ENCODE measurements at places on chromosomes 11 and 22.

GRCh38 chr22:32672542-32672941 is 129.0 kb upstream of the TIMP3 start:
- no peak for DNase-seq

GRCh38 chr11:123408619-123409455 is 21.2 kb upstream of the GRAMD1B start:
- no peak for DNase-seq

GRCh38 chr11:60343094-60343704 is 16.1 kb downstream of the MS4A6E start:
- no peak for DNase-seq

- DNase-seq: no peak
Measured at GRCh38 chr11:119117004-119117706, 4.2 kb upstream of the HINFP start.

DNA sequence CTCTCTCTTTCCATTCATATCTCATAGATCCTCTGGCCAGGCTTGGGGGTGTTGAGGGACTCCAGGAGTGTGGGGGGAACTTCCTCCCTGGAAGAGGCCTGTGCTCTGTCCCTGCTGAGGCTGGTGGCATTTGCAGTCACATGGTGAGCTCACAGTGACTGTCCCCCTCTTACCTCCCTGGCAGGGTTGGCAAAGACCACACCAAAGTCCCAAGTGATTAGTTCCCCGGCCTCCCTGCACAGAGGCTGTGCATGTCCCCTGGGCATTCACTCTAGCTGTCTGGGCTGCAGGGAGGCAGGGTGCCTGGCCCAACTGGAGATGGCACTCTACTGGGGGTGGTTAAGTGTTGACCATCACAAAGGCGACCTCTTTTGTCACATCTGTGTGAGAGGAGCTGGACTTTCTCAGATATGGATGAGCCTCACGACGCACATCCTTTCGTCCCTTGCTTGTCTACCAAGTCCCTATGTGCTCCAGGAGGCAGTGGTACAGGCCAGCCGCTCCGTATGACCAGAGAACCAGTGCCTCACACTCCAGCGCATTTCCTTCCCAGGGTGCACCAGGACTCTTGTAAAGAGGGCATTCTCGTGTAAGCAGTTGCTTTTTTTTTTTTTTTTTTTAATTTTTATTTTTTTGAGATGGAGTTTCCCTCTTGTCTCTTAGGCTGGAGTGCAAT is 8.8 kb downstream of the TANGO2 start:
- no peak for DNase-seq

DNA sequence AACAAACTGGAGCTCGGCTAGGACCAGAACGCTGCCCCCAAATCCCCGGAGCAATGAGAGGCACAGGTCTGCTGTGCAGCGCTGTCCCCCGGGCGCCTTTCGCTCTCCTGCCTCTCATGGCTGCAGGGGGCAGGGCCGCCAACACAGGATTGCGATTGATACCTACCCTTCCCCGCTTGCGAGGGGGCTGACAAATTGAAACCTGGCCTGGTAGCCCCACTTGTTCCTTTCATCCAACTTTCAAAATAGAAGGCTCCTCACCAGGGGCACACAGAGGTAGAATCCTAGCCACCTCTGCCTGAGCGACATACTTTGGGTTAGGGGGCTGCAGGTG is 642 bp upstream of the CASTOR1 start:
- no peak for DNase-seq

- DNase-seq: no peak
Measured at GRCh38 chr11:24739637-24740036, 242.8 kb downstream of the LUZP2 start.

DNA sequence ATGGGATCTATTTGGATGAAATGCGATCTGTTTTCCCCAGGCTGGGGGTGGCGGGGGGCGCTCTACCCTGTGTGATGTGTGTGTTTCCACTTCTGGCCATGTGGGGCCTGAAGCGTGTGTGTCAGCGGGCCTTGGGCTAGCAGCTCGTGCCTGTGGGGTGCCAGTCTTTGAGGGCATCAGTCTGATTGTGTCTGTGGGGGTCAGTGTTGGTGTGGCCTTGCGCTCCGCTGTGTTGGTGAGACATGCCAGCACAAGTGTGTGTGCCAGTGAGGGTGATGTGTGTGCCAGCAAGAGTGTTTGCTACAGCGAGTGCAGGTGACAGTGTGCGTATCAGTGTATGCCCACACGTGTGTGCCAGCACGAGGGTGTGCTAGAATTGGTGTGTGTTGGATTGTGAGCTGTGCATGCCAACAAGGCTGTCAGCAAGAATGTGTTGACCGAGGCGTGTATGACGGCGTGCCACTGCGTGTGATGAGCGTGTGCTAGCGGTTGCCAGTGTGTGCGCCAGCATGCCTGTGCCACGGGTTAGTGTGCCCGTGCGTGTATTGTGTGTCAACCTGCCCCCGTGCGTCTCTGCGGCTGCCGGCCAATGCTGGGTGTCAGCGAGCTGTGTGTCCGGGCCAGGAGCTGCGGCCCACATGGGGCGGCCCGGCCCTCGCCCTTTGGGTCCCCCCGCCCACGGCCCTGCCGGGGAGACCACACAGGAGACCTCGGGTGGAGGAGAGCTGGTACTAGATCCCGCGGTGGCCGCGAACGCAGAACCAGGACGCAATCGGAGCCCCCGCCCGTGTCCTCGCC is 519 bp downstream of the ARRB1 start:
- DNase-seq: peak; percentile 78

DNA sequence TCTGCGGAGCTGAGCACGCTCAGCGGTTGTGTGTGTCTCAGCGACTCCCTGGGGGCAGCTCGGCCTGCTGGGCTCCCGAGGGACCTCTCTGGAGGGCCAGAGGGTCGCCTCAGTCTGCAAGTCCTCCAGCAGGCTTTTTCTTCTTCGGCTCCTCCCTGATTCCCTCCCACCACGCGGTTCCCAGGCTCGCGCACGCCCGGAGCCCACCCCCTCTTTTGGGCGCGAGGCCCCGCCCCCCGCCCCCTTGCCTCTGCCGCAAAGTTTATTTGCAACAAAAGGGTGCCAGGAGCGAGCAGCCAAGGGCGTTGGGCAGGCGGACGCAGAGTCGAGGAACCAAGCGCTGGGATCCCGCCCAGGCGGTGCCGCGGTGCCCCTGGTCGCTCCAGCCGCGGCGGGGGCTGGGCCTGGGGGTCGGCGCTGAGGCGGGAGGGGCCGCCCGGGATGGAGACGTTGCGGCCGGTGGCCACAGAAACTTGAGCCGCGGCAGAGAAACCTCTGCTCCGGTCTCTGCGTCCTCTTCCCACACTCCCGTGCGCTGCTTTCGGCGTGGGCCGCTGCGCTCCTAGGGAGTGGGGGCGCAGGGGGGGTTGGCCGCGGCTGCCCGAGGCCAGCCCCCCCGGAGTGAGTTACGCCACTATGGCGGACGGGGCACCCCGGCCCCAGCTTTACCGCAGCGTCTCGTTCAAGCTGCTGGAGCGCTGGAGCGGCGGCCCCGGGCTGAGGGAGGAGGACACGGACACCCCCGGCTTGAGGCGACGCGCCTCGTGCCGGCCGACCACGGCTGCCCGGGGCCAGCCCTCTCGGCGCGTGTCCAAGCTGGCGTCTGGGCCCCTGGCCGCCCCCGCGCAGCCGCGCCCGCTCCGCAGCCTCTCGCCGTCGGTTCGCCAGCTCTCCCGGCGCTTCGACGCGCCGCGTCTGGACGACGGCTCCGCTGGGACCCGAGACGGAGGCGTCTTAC is at the start of gene ARHGEF17:
Gene ARHGEF17 (plus strand): TSS at position 274 of the 958 bp plus-strand sequence. CDS start 363 bp downstream, at position 637.
- peak; percentile 83 for DNase-seq

DNA sequence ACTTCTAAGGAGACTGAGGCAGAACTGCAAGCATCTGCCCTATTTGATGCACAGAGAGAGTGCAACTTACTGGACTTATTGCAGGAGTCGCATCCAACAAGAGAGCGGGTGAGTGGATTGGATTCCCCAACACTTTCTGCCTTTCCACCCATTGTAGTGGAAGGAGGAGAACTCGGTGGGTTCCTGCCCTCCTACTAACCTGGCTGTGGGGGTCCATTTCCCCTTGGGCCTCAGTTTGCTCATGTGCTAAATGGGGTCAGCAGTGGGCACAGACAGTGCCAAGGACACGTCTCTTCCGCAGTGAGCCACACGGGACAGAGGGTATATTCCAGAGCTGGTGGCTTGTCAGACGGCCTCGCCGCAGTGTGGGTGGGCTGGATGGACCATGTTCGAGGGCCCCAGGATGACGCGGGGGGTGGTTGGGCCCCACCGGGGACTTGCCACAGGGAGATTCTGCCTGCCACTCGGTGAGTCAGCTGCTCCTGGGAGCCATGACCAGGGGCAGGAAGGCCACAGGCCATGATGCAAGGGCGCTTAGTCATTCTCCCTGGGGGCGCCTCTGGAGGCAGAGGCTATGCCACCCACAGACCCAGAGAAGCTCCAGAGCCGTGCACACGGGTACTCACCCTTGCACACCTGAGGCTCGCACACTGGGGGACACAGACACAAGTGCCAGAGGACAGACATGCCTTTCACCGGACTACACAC is 8.2 kb downstream of the ALX4 start:
- DNase-seq: no peak

- no peak for DNase-seq
Measured at GRCh38 chr11:28981381-28981780, 873.2 kb downstream of the METTL15 start.

All from Right ventricle myocardium superior (tissue), 1 donor.